Type B pancreatic cell (in vitro differentiated cells): ENCODE measurements at places on chromosomes 3 and 15. TPM values are rescaled to one million over a fixed set of nuclear protein-coding genes. Genes with fewer than 3 reads are reported as not detected.

The CLDN16 gene
- total RNA-seq, result 0.10 TPM in 1 of 2 replicates, not detected in the other

DNA sequence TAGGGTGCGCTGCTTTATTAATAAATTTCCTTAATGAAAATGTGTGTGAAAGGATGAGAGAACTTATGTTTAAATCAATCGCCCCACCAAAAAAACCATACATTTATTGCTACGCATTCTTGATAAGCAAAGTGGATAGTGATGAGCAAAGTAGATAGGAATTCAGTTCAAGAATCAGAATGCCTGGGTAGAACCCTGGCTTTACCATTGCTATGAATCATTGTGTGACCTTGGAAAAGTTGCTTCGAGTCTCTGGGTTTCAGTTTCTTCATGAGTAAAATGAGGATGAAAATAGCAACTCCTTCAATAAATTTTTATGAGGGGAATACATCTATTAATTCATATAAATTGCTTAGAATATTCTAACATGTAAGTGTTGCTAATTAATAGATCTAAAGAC, 2.6 kb upstream of the ALCAM start:
- no peak overlapping the region for H3K27ac ChIP-seq
- no peak overlapping the region for H3K4me3 ChIP-seq
- H3K36me3 ChIP-seq, result peaks cover 5% of the 10 kb centered on the region

- no peak overlapping the region for H3K4me3 ChIP-seq
- H3K4me1 ChIP-seq, result peaks cover 51% of the 10 kb centered on the region
- H3K27me3 ChIP-seq, result no peaks in the 10 kb centered on the region
- H3K36me3 ChIP-seq, result peaks cover 4% of the 10 kb centered on the region
- no peak for DNase-seq
- no peak overlapping the region for H3K27ac ChIP-seq
Observed at GRCh38 chr3:177523872-177524438, 326.7 kb upstream of the TBL1XR1 start.

The TLR9 gene
- 0.22 TPM in 1 of 2 replicates, not detected in the other for total RNA-seq

The GOLGA6L10 gene
- total RNA-seq, result 2.7 and 6.3 TPM in 2 replicates

DNA sequence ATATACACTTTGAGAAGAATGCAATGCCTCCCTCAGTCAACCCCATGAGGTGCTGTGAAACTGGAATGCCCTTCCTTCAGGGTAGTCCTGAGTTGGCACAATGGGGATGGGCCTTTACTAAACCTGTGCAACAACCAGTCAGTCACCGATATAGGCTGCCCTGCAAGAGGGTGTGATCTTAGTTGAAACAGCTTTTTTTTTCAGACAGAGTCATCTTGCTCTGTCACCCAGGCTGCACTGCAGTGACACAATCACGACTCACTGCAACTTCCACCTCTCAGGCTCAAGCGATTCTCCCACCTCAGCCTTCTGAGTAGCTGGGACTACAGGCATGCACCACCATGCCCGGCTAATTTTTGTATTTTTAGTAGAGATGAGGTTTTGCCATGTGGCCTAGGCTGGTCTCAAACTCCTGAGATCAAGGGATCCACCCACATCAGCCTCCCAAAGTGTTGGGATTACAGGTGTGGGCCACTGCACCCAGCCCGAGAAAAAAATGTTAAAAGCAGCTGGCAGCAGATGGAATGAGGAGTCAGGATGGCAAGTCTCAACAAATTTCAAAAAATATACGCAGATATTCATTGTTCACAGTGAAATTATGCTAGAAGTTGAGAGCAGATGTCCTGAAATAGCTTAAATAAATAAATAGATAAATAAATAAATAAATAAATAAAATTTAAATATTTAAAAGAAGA, 31.8 kb downstream of the MYO5A start:
- no peak overlapping the region for H3K4me3 ChIP-seq
- no peaks in the 10 kb centered on the region for H3K4me1 ChIP-seq
- no peaks in the 10 kb centered on the region for H3K27me3 ChIP-seq
- no peaks in the 10 kb centered on the region for H3K36me3 ChIP-seq
- no peak overlapping the region for H3K27ac ChIP-seq
- no peak for DNase-seq

- no peaks in the 10 kb centered on the region for H3K36me3 ChIP-seq
- no peak for DNase-seq
- no peak overlapping the region for H3K4me3 ChIP-seq
- H3K27ac ChIP-seq, result no peak overlapping the region
Observed at GRCh38 chr15:32676169-32676568, 34.7 kb downstream of the SCG5 start.

The TMEM207 gene
- not detected in 2 replicates for total RNA-seq

- peaks cover 7% of the 10 kb centered on the region for H3K4me1 ChIP-seq
- H3K27me3 ChIP-seq, result peaks cover 26% of the 10 kb centered on the region
- H3K27ac ChIP-seq, result no peak overlapping the region
Observed at GRCh38 chr3:140019946-140020345, 85.0 kb downstream of the CLSTN2 start.

GRCh38 chr3:70816346-70816745, 503.9 kb upstream of the MDFIC2 start:
- no peaks in the 10 kb centered on the region for H3K27me3 ChIP-seq
- H3K4me3 ChIP-seq, result no peak overlapping the region
- DNase-seq, result no peak
- no peak overlapping the region for H3K27ac ChIP-seq
